ENCODE measurements at places on chromosomes 6 and 20.

GRCh38 chr6:159931846-159932245 is 37.0 kb upstream of the IGF2R start:
- DNase-seq = no peak

DNA sequence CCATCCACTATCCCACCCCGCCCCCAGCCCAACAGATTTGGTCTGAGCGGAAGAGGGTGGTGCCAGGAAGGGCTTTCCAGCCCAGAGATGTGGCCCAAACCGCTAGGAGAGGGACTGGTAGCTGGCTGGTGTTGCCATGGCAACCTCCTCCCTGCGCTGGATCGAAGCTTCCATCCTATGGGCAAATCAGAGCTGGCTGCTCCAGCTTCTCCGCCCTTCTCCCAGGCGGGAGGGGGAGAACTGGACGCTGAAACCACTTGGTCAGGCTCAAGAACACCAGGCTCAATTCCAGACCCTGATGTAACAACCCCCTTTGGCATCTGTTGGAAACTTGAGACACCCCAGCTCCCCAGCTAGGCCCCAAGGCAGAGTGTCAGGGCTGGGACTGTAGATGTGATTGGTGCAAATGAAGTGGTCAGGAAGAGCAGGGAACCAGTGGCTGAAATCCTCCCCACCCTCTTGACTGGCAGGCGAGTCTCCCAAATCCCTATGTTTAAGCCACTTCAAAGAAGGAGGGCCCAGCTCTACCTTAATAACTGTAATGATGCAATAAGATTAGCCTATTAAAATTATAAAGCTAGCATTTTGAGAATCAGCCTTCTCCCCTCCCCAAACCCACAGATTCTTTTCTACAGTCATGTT is 4.2 kb downstream of the RIMS4 start:
- no peak for DNase-seq

DNA sequence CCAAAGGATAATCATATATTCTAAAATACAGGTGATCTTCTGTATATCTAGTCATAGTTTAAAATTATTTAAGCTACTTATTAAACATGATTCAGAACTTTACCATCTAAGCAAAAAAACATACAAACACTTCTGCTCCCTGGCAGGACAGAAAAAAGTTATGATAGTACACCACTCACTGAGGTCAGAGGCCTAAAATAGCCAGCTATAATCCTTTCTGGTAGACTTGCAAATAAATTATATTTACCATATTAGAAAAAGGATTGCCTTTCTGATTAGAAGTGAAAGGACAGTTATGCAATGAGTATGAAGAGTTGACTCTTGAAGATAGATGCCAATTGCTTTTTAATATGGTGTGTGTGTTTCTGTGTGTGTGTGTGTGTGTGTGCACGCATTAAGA is 207.4 kb downstream of the BMP2 start:
- DNase-seq = no peak

GRCh38 chr6:112058243-112059032 is 4.5 kb downstream of the CCN6 start:
- no peak for DNase-seq

DNA sequence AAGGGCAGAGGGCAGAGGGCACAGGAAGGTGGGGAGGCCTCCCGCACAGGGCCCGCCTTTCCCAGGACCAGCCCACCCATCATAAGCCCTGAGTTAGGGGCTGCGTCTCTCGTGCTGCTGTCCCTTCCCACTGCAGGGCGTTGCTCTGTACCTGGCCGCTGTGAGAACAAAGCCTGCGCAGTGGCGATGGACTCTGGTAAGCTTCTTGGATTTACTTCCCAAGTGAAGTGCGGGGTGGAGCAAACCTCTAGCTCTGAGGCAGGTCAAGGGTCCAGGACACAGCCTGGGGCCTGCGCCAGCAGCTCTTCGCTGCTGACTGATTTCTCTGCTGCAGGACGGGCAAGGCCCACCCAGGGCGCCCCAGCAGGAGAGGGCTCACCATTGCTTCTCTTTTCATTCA is 23.9 kb downstream of the INSM1 start:
- DNase-seq = no peak

GRCh38 chr6:131776985-131777384 is 30.8 kb upstream of the ENPP1 start:
- DNase-seq = no peak

- DNase-seq = no peak
Measured at GRCh38 chr6:115668211-115668610, 392.5 kb downstream of the FRK start.

GRCh38 chr6:44535446-44535845 is 147.9 kb downstream of the CDC5L start:
- no peak for DNase-seq

- DNase-seq = no peak
Measured at GRCh38 chr6:3081960-3082359, 13.7 kb downstream of the RIPK1 start.

DNA sequence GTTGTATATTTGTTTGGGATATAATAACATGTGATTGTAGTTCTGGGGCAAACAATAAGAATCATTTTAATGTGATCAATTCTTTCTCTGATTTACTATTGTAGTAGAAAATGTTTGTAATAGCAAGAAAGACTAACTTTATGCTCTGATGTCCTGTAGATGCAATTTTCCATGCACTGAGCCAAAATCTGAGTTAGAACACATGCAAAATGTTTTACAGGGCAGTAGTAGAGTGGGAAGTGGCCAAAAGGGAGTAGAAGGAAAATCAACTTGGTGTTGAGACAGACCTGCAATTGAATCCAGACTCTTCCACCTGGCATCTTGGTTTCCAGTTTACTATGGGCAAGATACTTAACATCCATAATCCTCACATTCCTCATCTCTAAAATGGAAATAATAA is 93.5 kb upstream of the BMP5 start:
- no peak for DNase-seq
